ENCODE measurements at places on chromosomes 11 and 22.

DNA sequence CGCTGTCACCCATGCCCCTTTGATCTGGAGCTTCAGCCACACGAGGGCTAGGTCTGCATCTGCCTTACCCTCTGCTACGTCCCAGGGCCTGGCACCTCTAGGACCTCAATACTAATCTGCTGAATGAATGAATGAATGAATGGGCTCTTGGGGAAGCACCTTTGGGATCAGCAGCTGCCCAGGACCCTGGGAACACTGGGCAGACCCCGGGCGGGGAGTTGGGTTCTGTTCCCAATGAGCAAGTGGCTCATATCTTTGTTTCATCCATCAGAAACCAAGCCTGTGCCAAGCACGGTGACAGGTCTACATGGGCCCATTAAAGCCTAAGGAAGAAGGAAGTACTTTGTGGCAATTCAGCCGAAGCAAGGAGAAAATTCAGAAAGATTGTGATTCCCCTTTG is 41.5 kb upstream of the SHISAL1 start:
- no peak for DNase-seq

DNA sequence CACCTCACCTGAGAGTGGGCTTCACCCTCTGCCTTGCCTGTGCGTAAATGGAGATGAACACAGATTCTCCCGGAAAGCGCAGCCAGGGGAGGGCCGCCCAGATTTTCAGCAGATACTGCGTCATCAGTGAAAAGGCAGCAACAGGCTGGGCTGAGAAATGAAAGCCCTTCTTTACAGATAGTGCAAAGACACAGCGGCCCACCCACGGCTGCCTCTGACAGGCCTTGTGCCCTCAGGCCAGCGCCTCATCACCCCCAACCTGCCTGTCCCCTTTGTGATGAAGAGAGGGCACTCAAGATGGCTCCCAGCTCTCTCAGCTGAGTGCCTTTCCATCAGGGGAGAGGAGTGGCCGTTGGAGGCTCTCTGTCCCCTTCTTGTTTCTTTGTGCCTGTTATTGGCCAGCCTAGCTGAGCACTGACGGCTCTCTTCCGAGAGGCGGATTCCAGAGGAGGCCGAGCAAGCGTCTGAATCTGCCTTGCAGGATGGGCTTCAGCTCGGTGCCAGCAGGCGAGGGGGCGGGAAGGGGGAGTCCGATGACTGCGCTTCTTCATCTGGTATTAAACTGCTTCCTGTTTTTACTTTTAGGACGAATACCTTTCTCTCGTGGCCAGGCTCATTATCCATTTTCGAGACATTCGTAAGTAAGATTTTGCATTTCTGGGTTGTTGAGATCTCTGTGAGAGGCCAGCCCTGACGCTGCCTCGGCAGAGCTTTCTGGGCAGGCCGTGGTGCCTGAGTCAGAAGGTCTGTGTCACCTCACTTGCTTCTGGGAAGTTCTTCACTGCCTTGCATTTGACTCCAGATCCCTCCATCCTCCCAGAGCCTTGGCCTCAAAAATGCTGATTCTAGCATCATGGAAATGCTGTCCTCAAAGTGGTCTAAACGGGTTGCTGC is 43.7 kb downstream of the MED15 start:
- peak; percentile 63 for DNase-seq

GRCh38 chr11:45773786-45774655 is 30.9 kb upstream of the SLC35C1 start:
- no peak for DNase-seq

- DNase-seq = no peak
These were observed 116.0 kb upstream of the TIMP3 start for GRCh38 chr22:32685512-32685911.

GRCh38 chr22:25833091-25833490 is 91.1 kb downstream of the MYO18B start:
- DNase-seq = no peak

All from adipocyte (in vitro differentiated cells).